ENCODE measurements at places on chromosomes 11 and 22.

DNA sequence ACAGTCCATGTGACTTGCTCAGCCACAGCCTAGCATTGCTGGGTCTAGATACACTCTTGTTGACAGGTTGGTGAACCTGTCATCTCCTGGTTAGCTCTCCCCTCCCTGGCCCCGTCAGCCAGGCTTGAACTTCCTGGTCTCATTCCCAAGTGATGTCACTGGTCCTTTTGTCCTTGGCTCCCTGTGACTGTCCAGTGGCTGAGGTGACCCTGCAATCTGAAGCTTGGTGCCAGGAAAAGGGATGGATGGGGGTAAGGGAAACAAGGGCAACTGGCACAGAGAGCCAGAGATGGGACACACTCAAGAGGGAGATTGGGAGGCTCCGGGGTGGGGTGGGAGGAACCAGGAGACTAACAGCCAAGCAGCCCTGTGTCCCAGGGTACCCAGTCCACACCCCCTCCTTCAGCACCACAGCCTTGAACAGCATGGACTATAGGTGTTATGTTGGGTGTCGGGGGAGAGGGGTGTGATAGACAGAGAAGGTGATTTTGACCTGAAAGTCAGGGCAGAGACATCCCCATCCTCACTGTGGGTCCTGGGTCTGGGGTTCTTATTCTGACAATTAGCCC is 63.8 kb upstream of the THY1 start:
- no peak for DNase-seq

GRCh38 chr22:33054001-33054675 is 4.0 kb downstream of the SYN3 start:
- no peak for DNase-seq

GRCh38 chr11:105790840-105791239 is 181.0 kb downstream of the GRIA4 start:
- no peak for DNase-seq

DNA sequence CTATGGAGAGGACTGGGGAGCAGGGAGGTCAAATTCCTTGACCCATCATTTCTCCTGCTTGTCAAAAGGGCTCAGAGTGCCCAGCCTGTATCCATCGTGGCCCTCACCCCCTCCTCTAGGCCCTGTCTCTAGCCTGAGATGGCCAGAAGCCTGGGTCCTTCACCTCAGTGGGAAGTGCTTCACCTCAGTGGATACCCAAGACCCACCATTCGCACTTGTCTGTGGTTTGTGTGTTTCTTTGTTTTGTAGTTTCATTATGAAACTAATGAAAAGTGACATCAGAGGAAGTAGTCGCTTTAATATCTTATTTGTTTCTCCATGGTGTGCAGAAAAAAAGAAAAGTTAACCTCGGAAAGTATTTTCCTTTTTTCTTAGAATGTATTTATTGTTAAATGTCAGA is 194.0 kb upstream of the CADM1 start:
- no peak for DNase-seq

GRCh38 chr11:12077535-12078280 is 32.7 kb upstream of the MICAL2 start:
- no peak for DNase-seq

GRCh38 chr11:82831364-82831763 is 68.9 kb downstream of the PRCP start:
- DNase-seq = no peak

DNA sequence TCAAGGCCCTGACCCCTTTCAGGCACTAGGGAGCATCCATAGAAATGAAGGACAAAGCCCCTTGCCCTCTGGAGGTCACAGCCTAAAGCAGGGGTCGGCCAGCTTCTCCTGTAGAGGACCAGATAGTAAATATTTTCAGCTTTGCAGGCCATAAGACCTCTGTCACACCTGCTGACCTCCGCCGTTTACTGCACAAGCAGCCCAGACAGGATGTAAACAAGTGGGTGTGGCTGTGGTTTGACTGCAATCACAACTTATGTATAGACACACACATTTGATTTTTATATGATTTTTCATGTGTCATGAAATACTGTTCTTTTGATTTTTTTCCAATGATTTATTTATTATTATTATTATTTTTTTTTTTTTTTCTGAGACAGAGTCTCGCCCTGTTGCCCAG is 34.3 kb downstream of the KIAA1671 start:
- no peak for DNase-seq

DNA sequence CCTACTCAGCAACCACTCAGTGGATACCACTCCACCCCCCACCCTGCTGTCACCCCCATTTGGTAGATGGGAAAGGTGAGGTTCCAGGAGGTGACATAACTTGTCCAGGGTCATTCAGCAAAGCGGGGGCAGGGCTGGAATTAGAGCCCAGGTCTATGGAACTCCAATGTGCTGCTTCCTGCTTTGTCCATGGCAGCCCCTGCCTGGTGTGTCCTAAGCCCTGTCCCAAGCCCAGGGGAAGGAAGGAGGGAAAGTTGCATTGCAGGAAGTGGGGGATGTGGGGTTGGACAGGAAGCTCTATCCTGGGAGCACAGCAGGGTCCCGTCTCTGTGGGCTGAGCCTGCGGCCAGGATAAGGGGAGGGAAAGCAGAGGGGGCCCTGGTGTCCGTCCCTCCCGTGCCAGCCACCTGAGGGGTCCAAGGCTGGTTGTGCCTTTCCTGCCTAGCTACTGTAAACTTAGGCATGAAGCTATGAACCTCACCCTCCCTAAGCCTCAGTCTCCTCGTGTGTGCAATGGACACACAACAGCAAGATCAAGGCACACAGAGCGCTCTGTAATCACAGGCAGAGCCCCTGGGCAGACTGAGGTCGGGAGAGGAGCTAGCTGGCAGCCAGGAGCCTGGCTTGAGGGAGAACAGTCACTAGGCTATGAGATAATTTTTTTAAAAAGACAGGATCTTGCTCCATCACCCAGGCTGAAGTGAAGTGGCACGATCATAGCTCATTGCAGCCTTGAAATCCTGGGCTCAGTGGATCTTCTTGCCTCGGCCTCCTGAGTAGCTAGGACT is 12.9 kb downstream of the GAL3ST1 start:
- DNase-seq = no peak

DNA sequence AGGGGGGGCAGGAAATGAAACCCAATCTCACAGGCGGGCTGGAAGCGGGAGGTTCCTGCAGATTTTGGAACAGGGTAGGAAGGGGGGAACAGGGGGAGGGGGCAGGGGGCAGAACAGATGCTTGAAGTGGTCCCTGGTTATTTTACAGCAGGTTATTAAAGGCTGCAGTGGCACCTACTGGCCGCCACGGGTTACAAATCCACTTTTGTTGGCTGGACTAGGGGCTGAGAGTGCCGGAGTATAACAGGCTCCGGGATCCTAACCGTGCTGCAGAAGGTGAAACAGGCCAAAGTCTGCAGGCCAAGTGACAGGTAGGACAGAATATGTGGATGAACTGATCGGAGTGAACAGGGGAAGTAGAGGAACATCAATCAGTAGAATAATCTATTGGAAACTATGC is 2.5 kb downstream of the ROBO3 start:
- DNase-seq = no peak

GRCh38 chr11:107679255-107680024 is 32.4 kb downstream of the SLN start:
- DNase-seq = no peak

DNA sequence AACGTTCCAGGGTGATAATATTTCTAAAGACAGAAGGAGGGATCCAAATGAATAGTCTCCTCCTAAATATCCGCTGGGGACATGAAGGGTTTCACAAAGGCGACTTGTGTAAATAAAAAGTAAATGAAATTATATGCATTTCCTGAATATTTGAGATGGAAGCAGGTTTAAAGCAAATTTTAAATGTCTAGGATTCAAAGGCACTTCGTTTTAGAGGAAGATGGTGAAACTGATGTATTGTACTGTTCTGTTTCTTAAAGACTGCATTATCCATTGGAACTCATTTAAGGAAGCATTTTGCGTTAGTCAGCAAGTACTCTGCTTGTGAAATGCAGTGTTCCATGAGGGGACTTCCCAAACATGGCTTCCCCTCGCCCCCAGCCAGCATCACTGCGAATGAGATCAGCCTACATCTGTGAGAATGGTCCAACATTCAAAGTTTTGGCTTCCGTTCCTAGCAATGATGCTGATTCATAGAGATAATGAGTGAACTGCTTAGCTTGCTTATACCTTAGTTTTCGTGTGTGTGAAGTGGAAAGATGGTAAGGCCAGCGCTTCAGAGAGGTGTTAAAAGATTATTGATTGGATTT is 1.5 kb downstream of the RAB39A start:
- DNase-seq = no peak

DNA sequence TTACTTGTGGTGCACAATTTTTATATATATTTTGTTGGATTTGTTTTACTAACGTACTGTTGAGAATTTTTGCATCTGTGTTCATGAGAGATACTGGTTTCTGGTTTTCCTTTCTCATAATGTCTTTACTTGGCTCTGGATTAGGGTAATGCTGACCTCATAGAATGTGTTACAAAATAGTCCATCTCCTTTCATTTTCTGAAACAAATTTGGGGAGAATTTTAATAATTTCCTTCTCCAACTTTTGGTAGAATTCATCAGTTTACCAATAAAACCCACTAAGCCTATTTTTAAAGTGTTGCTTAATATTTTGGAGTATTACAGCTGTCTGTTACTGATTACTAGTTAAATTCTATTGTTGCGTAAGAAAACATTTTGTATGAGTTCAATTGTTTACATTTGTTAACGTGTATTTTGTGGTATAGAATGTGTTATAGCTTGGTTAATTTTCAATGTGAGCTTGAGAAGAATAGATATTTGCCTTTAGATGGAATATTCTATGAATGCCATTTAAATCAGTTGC is 11.5 kb downstream of the TRIM22 start:
- no peak for DNase-seq

DNA sequence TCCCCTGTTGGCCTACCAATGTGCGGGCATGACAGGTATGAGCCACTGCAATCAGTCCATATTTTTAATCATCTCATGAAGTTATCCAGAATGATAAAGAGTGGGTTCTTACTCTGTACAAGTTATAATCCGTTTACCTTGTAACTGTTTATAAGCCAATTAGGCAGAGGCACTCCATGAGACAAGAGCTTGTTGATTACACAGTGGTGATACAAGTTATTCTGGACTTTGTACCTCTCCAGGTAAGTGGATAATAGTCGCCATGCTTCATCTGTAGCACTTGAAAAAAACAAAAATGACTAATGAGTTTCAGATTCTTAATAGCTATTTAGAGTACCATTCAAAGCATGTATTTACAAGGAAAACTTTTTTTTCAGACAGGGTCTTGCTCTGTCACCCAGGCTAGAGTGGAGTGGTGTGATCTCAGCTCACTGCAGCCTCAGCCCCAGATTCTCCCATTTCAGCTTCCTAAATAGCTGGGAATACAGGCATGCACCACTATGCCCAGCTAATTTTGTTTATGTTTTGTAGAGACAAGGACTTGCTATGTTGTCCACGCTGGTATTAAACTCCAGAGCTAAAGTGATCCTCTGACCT is 17.7 kb upstream of the FNBP4 start:
- DNase-seq = no peak
